ENCODE measurements at places on chromosomes 16 and 17.

DNA sequence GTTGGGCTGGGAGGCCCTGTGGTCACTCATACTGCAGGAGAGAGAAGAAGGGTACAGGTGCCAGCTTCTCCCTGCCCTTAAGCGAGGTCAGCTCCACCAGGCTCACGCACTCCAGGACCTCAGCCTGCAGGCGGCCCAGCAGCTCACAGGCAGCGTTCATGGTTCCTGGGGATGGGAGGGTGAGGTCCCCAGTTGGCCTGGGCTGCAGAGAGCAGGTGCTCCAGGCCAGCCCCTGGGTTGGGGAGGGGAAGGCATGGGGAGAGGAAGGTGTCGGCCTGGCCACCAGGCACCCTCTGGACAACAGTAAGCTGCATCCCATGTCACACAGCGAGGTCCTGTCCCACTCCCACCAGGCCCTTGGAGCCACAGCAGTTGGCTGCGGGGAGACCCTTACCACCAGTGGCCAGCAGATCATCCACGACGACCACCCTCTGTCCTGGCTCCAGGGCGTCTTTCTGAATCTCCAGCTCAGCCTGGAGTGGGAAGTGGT lies 2.0 kb downstream of the APRT start:
- DNase-seq: no peak

GRCh38 chr16:60107437-60107836 lies 1373.3 kb upstream of the GOT2 start:
- no peak for DNase-seq

DNA sequence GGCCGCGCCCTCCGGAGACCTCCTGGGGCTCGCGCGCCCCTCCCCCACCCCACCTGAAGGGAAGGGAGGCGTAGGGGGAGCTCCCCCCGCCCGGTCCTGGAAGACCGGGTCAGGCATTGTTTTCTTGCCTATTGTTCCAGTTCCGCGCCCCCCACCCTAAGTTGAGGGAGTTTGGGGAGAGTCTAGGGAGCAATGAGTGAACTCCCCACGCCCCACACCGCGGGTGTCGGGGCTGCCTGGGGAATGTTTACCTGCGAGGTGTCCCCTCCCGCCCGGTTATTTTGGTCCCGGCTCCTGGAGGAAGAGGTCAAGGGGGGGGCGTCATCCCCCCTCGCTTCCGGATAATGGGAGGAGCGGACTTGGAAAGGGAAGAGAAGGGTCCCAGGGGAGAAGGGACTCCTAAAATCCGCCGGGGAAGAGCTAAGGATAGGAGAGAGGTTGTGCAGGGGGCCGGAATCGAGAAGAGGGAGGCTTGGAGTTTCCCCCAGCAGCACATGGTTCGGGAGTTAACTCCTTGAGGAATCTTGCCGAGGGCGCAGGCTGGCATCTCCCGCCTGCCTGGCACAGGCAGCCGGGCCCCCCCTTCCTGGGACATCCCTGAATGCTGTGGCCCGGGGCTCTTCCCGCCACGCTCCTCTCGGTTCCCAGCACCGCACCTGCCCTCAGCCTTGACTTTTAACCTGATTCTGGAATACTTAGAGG lies 881 bp downstream of the MLLT6 start:
- no peak for DNase-seq

DNA sequence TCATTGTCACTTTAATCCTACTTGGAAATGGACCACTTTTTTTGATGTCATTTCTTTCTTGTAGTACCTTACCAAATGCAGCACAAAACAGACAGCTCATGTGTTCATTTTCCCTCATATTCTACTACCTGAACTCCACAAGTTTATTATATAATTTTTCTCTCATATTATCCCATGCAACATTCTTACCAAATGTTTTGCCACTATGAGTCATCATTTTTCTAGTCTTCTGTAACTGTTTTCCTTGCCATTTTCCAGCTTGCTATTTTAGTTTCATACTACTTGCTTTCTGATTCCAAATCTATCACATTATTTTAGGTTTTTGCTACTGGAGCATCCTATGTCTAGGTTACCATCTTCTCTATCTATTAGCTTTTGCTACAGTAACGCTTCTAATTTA lies 332.7 kb downstream of the ZFHX3 start:
- no peak for DNase-seq

DNA sequence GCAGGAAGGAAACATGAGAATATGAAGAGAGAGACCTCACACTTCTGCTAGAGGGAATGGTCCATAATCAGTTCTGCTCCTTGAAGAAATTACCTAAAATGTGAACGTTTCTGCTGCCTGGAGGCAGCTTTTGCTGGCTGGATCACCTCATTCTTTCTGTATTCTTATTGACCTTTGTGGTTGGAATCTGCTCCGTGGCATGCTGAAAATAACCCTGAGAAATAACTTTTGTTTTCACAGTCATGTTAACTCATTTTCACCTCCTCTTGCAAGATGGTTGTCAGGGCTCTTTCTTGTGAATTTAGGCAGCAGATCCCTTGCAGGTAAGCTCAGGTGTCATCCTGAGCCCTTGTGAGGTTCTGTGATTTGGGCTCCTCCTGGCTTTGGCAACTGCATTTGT lies 70.2 kb downstream of the IRF8 start:
- DNase-seq: no peak

DNA sequence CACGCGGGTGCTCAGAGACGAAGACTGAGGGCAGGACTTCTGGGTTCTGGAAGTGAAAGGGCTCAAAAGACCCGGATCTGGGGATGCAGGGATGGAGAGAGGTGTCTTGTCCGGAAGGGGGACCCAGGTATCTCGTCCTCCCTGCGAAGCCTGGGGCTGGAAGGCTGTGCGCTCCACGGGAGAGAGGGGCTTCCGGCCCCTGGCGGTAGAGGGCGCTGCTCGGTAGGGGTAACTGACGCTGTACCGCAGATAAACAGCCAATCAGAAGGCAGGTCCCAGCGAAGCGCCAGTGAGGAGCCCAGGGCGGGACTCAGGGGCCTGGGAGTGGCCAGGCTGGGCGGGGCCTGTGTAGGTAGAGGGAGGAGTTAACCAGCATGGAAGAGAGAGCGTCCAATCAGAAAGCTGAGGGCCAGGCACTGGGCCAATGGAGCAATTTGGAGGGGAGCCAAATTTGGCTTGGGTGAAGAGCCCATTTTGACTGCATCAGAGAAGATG lies 804 bp downstream of the TGFB1I1 start:
- DNase-seq: no peak

GRCh38 chr17:12349297-12349696 lies 316.4 kb upstream of the MYOCD start:
- no peak for DNase-seq

GRCh38 chr17:75472119-75472518 lies 15.7 kb downstream of the TMEM94 start:
- DNase-seq: no peak

DNA sequence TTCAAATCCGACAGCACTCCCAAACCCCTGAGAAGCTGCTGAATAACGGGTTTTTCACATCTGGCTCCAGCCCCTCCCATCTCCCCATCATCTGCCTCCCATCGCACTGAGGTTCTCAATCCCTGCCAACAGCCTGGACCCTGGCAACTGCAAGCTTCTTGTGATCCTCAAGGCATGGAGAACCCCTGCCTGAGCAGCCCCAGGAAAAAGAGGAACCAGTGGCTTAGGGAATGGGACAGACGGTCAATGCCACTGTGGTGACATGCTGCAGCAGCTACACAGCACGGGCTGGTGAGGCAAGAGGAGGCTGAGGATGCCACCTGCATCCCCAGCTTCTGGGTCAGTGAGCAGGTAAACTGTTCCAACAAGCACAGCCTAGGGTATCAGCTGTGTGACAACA lies 3.3 kb upstream of the MBTPS1 start:
- no peak for DNase-seq

DNA sequence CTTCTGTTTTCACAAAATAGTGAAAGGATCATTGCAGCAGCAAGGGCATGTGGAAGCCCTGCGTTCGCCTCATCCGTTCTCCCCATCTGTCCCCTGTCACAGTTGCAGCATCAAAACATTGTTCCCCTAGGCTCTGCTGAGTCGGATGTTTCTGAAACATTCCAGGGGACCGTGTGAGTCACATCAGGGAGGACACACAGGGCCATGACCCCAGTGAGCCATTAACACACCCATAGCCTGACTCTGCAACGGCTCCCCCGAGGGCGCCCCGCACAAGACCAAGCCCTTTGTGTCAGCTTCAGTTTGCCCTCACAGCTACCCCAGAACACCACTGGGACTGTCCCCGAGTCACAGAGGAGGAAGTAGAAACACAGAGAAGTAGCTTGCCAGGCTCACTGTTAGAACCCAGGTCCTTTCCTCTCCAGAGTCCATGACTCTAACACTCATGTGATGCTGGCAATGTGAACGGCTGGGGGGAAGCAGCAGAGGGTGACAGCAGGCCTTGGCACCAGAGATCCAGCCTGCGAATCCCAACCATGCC lies 63.3 kb upstream of the HSBP1 start:
- no peak for DNase-seq

DNA sequence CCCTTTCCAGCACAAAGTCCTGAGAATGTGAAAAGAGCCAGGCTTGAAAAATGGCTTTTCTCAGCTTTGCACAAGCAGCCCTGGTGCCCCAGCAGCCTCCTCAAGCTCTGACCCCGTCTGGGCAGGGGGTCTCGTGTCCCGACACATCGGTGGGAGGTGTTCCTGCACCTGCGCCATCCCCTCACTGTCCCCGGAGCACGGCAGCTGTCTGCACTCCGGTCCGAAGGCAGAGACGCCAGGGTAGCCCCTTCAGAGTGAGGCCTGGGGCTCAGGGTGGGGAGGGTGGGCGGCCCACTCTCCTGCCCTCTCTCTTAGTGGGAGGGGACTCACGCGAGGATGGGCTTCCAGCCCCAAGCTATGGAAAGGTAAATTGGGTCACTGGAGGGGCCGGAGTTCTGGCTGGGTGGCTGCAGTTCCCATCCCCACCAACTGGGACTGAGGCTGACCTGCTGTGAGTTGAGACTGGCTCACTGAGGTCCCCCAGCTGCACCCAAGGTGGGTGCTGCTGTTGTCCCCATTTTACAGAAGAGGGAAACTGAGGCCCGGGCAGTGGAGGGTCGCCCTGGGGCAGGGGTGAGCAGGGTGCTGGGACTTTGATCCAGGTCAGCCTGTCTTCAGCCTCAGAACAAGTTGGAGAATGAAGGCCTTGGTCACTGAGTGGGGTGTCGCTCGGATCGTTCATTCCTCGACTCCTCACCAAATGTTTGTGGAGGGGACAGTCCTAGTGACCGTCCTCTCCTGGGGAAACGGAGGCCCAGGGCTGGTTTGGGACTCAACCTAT lies 2.3 kb upstream of the BAIAP3 start:
- no peak for DNase-seq

DNA sequence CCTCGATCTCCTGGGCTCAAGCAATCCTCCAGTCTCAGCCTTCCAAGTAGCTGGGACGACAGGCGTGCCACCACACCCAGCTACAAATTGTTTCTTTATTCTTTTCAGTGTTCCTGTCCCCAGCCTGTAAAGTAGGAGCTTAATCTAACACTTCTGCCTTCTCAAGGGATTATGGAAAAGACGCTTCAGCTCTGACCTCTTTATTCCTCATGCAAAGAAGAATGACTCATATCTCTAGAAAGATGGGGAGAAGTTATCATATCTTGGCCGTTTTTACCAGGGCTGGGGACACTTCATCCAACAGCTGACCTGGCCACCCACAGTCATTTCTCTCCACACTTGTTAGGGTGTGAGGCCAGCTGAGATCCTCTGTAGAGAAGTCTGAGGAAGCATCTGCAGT lies 172.6 kb downstream of the HAPSTR1 start:
- DNase-seq: no peak

- DNase-seq: no peak
Observed at GRCh38 chr17:1577182-1577581, 14.6 kb upstream of the PITPNA start.

GRCh38 chr16:14014284-14014625 lies 56.9 kb upstream of the MRTFB start:
- DNase-seq: no peak

- no peak for DNase-seq
Observed at GRCh38 chr16:3874242-3874641, 6.3 kb downstream of the CREBBP start.

- DNase-seq: no peak
Observed at GRCh38 chr16:70589998-70590471, 56.3 kb upstream of the IL34 start.

GRCh38 chr16:81583893-81584631 lies 139.5 kb downstream of the CMIP start:
- no peak for DNase-seq

DNA sequence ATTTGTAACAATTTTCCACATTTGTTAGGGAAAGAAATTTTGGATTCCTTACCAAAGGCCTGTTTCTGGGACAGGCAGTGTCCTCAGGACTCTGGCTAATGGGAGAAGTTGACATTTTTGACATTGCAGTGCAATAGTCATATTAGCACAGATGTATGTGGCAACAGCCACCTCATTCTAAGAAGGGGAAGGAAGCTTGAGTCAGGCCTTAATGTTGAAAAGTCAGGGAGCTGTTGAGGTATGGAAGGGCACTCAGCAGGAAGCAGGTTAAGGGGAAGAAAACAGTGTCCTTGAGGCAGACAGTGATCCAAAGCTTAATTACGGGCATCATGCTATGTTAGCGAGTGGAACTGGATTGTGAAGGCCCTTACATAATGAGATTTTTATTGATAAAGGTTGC lies 20.9 kb downstream of the AKTIP start:
- DNase-seq: no peak

DNA sequence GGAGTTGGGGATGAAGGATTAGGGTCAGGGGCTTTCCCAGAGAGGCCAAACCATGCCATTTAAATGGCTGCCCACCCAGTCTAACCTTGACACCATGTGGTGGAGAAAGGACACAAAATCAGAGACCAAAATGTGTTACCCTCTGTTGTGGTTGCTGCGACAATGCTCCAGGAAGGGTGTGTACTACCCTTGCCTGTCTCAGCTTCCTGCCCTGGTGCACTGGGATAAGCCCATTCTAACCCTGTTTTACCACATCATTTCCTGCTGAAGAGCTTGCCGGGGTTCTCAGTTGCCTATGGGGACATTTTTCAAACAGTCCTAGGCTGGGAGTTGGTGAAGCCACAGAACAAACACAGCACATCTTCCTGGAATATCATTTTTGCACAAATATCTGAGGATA lies 4.9 kb downstream of the OR4D1 start:
- DNase-seq: no peak

- DNase-seq: no peak
Observed at GRCh38 chr17:66747578-66748275, 87.2 kb upstream of the CACNG5 start.

DNA sequence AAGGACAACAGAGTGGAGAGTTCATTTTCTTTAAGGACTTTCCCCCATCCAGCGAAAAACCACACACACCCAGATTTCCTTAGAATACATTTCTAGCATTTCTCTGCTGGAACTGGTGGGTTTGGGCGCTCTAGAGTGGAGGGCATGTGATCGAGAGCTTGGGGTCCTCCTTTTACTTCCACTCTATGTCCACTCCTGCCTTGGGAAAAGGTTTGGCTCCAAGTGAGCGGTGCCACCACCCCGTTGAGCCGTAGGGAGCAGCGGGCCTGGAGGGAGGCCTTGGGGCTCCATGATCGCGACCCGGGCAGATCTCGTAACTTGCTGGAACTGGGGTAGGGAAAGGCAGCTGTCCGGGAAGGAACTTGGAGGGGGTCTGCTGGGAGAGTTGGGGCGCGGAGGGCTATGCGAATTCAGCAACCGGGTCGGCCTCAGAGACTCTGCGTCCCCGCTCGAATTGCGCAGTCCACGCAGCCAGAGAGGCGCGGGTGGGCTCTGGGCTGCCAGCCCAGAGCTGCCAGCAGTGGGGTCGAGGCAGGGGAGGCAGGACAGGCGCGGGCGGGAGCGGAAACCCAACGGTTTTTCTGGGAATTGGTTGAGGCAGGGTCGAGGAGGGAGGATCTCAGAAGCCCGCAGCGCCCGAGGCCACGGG lies 2.3 kb downstream of the DLX4 start:
- DNase-seq: no peak

Measured in GM12878 (cell line).